ENCODE measurements at places on chromosomes 5 and 9.

DNA sequence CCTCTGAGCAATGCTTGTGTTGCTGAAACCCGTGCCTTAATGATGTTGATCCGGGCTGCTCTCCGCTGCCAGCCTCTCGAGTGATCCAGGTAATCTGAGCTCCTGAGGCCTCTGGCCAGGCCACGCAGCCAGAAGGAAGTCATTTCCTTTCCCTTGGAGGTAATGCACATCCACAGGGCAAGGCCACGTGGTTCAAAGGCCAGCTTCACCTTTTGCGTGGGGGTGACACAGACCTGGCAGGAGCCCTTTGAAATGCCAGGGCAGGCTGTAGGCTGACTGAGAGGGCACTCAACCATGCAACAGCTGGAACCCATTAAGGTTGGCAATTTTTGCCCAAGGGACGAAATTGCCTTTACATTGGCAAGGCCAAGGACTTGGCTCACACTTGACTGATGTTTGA is 80.4 kb downstream of the LIX1 start:
- no peak for DNase-seq

DNA sequence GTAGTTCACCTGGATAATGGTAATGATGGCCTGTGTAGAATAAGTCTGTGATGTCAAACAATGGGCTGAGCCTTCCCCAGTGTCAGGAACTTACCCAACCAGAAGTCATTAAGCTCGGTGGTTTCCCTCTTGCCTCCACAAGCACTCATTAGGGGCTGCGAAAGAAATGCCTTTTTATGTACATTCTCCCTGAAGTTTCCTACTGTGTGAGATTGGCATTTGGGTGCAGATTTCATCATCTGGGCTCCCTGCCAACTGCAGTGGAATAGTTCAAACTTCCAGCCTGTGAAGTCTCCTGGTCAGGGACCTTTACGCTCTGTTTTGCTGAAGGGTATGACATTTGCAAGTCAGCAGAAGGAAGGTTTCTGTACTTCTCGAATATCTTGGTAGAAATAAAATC is 41.6 kb upstream of the TMEM215 start:
- no peak for DNase-seq

DNA sequence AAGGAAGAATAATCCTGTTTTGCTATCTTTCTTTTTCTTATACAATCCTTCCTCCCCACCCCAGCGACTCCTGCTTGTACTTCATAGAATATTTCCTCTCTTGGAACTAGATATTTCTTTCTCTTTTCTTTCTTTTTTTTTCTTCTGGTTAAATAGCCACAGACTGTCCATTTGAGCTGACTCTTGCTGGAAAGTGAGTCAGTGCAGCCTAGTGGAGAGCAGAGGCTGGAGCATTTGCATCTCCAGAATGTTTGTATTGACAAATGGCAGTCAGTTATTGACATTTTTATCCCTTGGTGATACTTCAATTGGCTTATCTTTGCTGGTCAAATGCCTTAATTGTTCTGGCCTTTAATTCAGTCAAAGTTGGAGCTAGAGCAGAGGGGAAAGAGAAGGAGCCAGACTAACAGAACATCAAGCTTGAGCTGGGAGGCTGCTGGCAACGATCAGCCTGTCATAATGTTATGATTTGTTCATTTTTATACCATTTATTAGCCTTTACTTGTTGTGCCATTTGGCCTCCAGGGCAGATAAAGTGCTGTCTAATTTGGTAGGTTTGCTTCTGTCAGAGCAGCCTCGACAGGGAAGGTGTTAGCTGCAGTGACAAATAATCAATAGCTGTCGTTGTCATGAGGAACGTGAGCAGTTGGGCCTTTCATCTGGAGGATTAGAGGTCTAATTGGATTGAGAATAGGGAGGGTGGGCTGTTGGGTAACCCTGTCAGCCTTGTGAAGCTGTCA is 69.0 kb downstream of the INVS start:
- DNase-seq: no peak

DNA sequence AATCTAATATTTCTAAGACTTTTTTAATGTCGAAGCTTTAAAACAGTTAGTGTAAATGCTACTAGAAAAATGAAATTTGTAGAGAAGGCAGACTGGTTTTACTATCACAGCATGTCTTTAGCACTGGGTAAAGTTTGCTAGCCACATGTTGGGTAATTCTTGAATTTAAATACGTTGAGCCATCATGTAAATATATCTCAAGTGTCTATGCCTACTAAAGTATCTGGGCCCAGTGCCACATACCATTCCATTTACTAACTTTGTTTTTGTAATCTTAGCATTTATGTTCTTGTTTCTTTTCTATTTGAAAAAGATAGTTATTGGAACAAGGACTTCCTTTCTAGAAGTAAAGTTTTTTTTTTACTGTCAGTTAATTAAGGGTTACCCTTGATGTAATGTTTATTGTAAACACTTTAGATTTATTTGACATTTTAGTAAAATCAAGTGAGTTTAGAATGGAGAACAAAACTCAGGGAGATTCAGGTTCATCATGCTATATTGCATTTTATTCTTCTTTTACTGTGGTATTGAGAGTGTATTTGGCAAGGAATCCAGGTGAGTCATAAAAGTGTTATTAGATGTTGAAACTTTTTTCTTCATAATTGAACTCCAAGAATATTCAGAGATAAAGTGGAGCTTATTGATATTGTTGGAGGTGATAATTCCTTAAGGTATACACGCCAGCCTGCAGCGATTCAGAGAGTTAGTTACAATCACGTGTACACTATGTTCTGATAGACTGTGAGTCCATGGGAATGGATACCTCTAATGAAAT is 182.4 kb downstream of the CCDC171 start:
- no peak for DNase-seq

- DNase-seq: no peak
Observed at GRCh38 chr5:127586811-127587210, 62.1 kb upstream of the CTXN3 start.

- DNase-seq: no peak
Observed at GRCh38 chr5:53068291-53068836, 41.2 kb downstream of the MOCS2 start.

DNA sequence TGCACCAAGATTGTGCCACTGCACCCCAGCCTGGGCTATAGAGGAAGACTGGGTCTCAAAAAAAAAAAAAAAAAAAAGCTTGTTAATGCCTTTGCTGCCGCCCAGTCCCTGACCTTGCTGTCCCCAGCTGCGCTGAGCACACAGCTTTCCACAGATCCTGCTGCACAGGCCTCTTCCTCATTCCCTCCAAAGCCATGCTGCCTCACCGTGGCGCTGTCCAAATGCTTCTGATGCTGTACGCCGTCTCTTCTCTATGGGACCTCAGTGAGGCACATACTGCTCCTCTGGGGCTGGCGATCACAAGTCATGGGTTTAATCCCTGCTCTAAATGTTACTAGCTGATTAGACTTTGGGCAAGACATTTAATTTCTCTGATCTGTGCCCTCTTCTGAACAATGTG is 234.1 kb downstream of the FBXL7 start:
- no peak for DNase-seq

- DNase-seq: no peak
Observed at GRCh38 chr5:134097211-134097749, 17.2 kb upstream of the TCF7 start.
